Activated T-helper 1 cell treated with anti-CD3 and anti-CD28 coated beads, Interleukin-12 subunit alpha, Interleukin-12 subunit beta, Interleukin-2, Interleukin-4 antibody, amounts not matched to agents 30 ng/mL and 10 ng/mL and 1 ng/mL, durations not matched to agents 14 hours and 24 hours and 36 hours (primary cell): ENCODE measurements at places on chromosomes 3 and 15.

GRCh38 chr3:32432711-32433530, 41.3 kb downstream of the CMTM7 start:
- peak; percentile 45 for DNase-seq
- H3K27me3 ChIP-seq, result no peaks in the 10 kb centered on the region
- H3K4me3 ChIP-seq, result peak overlapping the region; percentile 71

- no peaks in the 10 kb centered on the region for H3K27me3 ChIP-seq
- no peaks in the 10 kb centered on the region for H3K4me1 ChIP-seq
- DNase-seq, result no peak
- H3K27ac ChIP-seq, result no peak overlapping the region
Measured at GRCh38 chr3:174755833-174756829, 103.0 kb upstream of the NAALADL2 start.

DNA sequence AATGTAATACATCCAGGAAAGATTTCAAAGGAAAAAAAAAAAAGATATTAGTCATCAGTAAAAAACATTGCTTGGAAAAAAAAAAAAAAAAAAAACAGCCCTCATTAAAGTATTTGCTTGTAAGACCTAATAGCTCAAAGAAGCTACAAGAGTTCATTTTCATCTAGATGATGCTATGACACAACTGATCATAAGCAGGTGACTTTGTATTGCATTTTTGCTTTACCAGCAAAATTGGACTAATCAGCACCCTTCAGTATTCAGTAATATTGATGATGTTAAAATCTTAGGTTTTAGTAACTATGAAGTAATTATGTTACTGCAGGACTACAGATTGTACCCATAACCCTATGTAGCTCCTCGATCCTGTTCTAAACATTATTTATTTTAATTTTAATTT, 214.7 kb upstream of the CADM2 start:
- H3K4me3 ChIP-seq, result no peak overlapping the region
- DNase-seq, result no peak
- no peaks in the 10 kb centered on the region for H3K4me1 ChIP-seq
- H3K27me3 ChIP-seq, result no peaks in the 10 kb centered on the region

DNA sequence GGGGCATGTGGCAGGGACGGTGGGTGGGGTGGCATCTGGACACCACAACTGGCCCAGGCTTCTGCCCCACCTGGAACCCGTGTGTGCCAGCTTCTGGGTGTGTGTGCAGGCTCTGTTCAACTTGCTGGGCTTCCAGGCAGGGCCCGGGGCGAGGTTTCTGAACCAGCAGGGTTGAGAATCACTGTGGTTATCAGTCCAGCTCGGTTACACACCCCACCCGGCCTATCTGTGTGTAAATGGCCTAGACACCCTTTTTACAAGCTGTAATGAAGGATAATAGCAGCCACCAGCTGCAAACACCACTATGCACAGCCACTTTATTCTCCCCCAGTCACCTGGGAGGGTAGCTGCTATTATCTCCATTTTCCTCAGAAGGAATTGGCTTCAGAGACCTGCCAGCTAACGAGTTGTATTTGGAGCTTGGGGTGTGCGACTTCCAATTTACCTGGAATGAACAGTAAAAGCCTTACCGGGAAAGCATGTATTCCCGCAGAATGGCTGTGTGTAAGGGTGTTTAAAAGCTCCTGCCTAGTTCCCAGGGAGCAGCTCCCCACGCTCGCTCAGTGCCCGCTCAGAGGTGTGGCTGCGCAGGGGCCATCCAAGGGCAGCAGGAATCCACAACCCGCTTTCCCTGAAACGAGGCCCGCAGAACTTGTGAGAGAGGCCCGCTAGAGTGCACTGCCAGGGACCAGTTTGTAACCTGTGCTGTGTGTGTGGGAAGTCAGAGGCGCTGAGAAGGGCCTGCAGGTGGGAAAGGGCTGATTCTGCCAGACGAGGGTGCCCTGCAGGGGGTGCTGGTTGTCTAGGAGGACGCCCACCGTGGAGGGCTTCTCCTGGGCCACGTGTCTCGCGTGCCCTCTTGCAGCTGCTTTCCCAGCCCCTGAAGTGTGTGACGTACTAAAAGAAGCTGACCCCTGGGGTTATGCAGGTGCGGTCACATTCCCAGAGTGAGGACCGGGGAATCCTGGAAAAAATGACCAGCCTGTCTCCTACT, 83.5 kb downstream of the C3orf70 start:
- H3K27ac ChIP-seq, result no peak overlapping the region
- no peaks in the 10 kb centered on the region for H3K4me1 ChIP-seq
- no peaks in the 10 kb centered on the region for H3K36me3 ChIP-seq
- no peaks in the 10 kb centered on the region for H3K27me3 ChIP-seq

- no peak overlapping the region for H3K27ac ChIP-seq
- H3K4me3 ChIP-seq, result no peak overlapping the region
- H3K36me3 ChIP-seq, result no peaks in the 10 kb centered on the region
- H3K4me1 ChIP-seq, result no peaks in the 10 kb centered on the region
- H3K27me3 ChIP-seq, result no peaks in the 10 kb centered on the region
Measured at GRCh38 chr3:86234506-86235254, 756.3 kb downstream of the VGLL3 start.

DNA sequence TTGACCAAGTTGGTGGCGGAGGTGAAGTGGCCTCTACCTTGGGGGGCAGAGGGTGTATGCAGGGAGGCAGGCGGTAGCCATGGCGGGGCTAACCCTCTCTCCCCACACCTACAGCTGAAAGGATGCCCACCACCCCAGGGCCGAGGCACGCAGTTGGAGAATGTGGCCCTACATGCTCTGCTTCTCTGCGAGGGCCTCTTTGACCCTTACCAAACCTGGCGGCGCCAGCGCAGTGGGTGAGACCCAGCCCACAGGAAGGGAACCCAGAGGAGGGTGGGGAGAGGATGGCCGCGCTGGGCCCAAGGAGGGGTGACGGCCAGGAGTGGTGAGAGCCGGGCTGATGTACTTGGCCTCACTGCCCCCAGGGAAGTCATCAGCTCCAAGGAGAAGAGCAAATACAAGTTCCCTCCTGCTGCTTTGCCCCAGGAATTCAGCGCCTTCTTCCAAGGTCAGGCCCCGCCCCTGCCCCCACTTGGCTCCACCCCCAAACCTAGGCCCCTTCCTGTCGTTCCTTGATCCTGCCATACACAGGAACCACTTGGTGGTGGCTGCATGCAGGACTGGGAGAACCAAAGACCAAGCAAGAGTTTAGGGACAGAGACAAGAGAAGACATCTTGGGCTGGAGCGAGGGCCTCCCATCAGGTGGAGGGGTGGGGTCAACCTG, 9.8 kb downstream of the NBEAL2 start:
- peak overlapping the region; percentile 83 for H3K4me3 ChIP-seq
- peak overlapping the region; percentile 94 for H3K27ac ChIP-seq
- H3K27me3 ChIP-seq, result no peaks in the 10 kb centered on the region

DNA sequence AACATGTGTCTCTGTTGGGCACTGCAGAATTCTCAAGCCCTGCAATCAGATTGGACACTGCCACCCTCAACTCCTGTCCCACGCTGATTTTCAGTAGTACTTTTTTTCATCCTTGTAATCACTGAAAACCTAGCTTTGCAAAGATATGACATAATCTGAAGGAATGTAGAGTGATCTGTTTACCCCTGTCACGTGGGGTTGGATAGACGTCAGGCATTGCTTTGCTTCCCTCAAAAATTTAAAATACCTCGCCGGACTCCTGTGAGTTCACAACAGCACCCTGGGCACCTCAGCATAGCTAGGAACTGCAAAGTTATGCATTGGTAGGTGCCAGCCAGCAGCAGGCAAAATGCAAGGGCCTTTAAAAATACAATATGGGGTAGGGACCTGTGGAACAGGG, 71.1 kb upstream of the OXTR start:
- H3K4me1 ChIP-seq, result no peaks in the 10 kb centered on the region
- no peak overlapping the region for H3K27ac ChIP-seq
- H3K4me3 ChIP-seq, result no peak overlapping the region
- H3K36me3 ChIP-seq, result no peaks in the 10 kb centered on the region
- DNase-seq, result no peak

DNA sequence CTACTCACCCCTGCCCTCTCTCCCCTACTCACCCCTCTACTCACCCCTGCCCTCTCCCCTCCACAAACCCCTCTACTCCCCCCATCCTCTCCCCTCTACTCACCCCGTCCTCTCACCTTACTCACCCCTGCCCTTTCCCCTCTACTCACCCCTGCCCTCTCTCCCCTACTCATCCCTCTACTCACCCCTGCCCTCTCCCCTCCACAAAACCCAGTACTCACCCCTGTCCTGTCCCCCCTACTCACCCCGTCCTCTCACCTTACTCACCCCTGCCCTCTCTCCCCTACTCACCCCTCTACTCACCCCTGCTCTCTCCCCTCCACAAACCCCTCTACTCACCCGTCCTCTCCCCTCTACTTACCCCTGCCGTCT, 14.2 kb downstream of the BFSP2 start:
- no peak overlapping the region for H3K27ac ChIP-seq
- H3K4me3 ChIP-seq, result no peak overlapping the region
- H3K36me3 ChIP-seq, result no peaks in the 10 kb centered on the region
- peaks cover 12% of the 10 kb centered on the region for H3K4me1 ChIP-seq

DNA sequence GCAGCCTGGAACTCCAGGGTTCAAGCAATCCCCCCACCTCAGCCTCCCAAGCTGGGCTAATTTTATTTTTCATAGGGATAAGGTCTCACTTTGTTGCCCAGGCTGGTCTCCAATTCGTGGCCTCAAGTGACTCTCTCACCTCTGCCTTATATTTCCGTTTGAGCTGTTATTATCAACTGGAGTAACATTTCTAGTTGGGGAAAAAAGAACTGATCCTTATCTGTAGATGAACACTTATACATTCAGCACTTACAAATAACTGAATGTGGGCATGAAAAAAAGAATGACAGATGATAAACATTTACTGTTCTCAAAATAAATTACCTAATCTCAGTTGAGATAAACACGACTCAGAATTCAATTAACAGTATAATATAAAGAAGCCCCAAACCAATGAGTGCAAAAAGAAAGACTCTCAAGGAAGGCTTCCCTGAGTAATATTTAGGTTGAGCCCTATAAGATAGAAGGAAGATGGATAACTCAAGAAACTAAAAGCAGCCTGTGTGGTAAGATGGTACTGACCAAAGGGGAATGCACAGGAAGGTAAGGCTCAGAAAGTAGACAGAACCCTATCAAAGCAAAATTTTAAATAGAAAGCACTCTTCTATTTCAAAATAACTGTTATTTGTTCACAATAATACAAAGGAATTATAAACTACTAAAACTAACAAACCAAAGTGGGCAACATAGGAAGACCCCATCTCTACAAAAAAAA, 11.8 kb downstream of the UBE3A start:
- no peaks in the 10 kb centered on the region for H3K27me3 ChIP-seq
- no peak overlapping the region for H3K27ac ChIP-seq
- no peak overlapping the region for H3K4me3 ChIP-seq
- H3K4me1 ChIP-seq, result peaks cover 27% of the 10 kb centered on the region

DNA sequence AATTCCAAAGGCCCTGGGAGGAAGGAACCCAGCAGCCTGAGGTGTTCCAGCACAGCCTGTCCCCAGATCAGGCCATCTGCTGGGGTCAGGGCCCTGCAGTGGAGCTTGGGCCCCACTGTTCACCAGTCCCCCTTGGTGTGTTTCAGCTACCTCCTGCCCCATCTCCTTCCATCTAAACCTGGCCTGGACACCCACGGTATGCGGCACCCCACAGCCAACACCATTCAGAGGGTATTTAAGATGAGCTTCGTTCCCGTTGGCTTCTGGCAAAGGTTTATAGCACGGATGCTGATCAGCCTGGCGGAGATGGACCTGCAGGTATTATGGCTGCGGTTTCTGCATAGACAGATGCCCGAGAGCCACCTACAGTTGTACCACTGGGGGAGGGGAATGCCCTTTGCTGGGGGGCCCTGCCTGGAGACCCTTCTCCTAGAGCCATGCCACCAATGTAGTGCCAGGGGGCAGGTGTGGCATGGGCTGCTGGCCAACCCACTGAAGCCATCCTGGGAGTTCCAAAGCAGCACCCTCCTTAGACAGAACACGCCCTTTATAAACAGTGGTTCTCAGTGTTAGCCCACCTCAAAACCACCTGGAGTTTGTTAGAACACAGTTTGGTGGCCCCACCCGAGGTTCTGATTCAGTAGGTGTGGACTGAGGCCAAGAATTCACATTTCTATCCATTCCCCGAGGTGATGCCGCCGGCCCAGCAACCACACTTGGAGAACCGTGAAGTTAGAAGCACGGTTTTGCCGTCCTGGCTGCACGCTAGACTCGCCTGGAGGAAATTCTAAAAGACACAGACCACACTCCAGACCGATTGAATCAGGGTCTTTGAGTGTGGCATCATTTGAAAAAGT, 126.9 kb downstream of the LRRK1 start:
- no peak overlapping the region for H3K27ac ChIP-seq
- no peak for DNase-seq
- no peaks in the 10 kb centered on the region for H3K4me1 ChIP-seq
- no peaks in the 10 kb centered on the region for H3K36me3 ChIP-seq

DNA sequence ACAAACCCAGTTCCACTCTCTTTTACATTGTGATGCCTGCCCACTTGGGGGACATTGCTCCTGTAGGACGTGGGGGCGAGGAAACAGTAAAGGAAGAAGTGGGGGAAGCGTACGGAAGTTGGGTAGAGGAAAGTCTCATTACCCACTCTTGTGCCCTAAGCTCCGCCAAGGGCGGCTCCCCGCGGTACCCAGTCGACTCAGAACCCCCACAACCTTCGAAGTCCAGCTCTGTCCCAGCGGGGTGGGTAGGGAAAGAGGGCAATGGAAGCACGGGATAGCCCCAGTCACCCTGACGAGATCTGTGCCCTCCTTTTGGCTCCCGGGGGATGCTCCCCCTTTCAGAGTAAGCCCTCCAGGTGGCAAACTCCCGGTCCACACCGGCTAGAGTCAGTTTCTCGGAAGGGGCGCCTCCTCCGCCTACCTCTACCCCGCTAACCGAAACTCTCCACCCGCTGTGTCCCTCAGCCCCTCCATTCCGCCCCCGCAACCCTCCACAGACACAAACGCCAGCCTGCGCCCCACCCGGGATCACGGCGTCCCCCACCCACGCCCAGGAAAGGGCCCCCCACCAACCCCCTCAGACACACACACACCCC, 527 bp downstream of the CSNK1G1 start:
- peak; percentile 14 for DNase-seq
- H3K4me3 ChIP-seq, result peak overlapping the region; percentile 96
- peaks cover 19% of the 10 kb centered on the region for H3K4me1 ChIP-seq
- no peaks in the 10 kb centered on the region for H3K27me3 ChIP-seq
- peak overlapping the region; percentile 97 for H3K27ac ChIP-seq

DNA sequence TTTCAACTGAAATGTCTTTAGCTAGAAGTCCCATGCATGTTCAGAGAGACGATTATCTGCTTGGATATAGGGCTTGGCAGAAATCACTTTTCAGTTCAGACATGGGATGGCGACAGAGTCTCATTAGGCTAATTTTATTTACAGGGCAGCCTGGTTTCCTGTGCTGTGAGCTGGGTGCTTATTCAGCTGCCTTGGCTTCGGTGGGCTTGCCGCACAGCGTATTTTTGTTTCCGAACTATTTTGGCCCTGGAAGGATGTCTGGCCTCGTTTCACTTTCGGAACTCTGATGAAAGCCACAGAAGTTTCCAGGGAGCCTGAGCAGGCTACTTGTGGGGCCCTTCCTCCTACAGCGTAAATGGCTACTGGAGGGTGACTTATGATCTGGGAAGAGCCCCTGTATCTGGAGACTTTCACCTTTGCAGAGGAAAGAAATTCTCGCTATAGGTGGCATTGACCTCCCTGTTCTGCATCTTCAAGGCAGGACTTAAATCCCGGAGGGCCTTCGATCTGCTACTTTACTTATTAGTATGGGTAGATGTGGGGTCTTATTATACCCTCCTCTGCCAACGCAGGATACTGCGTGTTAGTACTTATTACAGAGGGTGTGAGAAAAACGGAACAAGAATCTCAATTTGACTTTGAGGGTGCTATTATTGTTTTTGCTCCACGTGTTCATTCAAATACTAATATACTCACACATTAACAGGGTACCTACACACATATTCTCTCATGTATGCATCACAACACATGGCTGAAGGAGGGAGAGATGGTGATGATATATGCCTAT, 364.0 kb upstream of the RBMS3 start:
- H3K4me1 ChIP-seq, result peaks cover 31% of the 10 kb centered on the region
- H3K27ac ChIP-seq, result no peak overlapping the region
- peak; percentile 9 for DNase-seq
- H3K36me3 ChIP-seq, result peaks cover 3% of the 10 kb centered on the region
- peaks cover 10% of the 10 kb centered on the region for H3K27me3 ChIP-seq
